Caki2 (cell line): ENCODE measurements at places on chromosomes 3 and 15. TPM values are rescaled to one million over a fixed set of nuclear protein-coding genes. Genes with fewer than 3 reads are reported as not detected.

The CKMT1B gene
- total RNA-seq = 12.5 TPM in 1 of 2 replicates, not detected in the other

- DNase-seq = no peak
Measured at GRCh38 chr15:22958487-22959280, 21.5 kb downstream of the CYFIP1 start.

The ENTPD3 gene
- total RNA-seq = not detected in 2 replicates

The SH2D7 gene
- total RNA-seq = not detected in 2 replicates

DNA sequence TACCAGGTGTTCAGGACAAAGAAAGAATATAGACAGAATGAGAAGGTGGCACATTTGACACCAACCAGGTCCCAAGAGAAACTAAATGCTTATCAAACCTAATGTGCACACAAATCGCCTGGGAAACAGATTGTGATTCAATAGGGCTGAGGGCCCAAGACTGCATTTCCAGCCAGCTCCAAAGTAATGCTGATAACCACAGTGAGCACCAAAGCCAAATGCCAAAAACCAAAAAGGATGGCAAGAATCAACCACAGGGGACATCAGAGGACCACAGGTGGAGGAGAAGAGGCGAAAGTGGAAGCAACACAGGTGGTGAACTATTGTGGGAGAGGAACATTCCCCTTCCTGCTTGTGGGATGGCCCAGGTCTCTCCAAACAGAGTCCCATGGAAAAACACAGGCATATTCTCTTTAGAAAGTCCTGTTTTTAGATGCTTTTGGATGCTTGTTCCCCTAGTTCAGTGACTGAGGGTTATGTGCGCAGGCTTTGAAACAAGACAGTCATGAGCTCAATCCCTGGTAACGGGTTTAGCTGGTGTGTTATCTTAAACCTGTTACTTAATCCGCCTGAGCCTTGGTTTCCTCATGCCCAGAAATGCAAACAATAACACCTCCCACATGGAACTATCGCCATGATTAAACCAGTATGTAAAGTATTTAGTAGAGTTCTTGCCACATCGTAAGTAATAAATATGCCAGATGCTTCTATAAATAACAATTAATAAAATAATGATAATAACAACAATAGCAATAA is 241.7 kb downstream of the ATP8B4 start:
- no peak for DNase-seq

- DNase-seq = no peak
Measured at GRCh38 chr3:131109156-131109555, 82.5 kb downstream of the NEK11 start.

- no peak for DNase-seq
Measured at GRCh38 chr3:183472155-183472554, 43.7 kb upstream of the MCF2L2 start.

GRCh38 chr3:29494305-29495036 is 213.6 kb downstream of the RBMS3 start:
- DNase-seq = no peak

The BUB1B gene
- total RNA-seq = 44.3 and 49.3 TPM in 2 replicates
